Tibial nerve (tissue), 4 donors: ENCODE measurements at places on chromosomes 7 and 10. TPM values are rescaled to one million over a fixed set of nuclear protein-coding genes. Genes with fewer than 3 reads are reported as not detected.

- no peak for DNase-seq
These were observed 319.2 kb downstream of the PARD3 start for GRCh38 chr10:34495938-34496337.

GRCh38 chr10:55287346-55287745 lies 486.3 kb upstream of the PCDH15 start:
- no peak for DNase-seq

VWDE gene
- total RNA-seq, result 1.2 TPM

- no peak for DNase-seq
These were observed 19.0 kb upstream of the PFKP start for GRCh38 chr10:3048119-3049019.

TSPAN15 gene
- total RNA-seq, result 46.9 TPM

DNA sequence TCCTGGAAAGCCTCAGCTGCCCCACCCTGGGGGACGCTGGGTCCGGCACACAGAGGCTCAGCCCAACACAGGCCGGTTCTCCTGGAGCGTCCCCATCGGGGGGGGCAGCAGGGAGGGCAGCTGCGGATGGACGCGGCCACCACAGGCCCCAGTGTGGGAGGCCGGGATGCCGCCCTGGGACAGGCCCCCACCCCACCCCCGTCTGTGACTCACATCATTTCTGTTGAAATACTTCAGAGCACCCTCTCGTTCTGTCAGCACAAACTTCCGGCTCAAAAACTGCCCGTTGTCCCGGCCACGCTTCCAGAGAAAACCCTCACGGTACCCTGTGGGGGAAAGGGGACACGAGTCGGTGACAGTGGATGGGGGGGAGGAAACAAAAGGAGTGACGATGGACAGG lies 28.5 kb downstream of the GET4 start:
- no peak for DNase-seq

DNA sequence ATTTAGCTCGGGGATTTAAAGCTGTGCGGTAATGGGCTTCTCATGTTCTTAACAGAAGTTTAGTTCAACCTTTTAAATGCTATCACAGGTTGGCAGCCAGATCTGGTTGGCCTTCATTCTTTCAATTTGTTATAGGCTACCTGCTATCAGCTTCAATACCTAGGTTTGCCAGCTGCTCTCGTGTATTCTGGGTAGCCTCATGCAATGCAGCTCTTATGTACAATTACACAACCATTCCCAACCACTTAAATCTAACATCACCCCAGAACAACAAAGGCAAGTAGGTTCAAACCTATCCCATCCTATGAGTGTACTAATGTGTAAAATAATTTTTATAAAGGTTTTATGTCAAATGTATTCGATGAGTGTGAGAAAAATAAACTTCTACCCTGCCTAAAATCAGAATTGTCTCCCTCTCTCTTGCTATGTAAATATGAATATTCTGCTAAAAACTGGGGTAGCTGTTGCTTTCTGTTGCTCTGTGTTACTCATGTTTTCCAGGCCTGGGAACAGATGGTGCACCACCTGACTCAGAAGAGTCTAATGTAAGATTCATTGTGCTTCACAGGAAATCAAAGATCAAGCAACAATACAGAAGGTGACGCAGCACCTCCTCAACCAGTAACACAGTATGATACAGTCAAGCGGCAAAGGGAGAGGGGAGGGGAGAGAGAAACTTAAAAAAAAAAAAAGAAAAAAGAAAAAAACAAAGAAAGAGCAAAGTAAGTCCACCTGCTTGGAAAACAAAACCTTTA lies 188.6 kb downstream of the ETV1 start:
- DNase-seq, result no peak

PDGFA gene
- 44.7 TPM for total RNA-seq

DNA sequence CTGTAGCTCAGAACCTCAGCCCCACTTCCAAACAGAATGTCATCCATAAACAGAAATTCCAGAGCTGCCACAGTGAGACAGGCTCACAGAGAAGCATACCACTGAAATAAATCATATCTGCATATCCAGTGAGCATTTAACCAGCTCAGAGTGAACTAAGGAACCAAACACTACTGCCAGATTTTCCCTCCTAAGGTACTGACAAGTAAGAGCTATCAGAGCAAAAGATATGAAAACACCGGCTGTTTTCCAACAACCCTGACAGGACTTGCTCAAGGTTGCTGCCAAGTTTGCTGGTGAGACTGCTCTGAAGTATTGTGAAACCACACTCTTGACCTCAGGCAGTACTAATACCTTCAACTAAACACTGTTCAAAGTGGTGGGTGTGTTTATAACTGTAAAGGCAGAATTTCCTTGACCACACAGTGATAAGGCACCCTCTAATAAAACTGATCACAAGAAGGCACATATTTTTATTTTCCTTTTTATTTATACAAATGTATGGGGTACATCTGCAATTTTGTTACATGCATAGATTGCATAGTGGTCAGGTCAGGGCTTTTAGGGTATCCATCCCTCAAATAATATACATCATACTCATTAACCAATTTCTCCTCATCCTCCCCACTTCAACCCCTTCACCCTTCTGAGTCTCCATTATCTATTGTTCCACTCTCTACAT lies 18.3 kb downstream of the SGMS1 start:
- DNase-seq, result no peak

SRGN gene
- total RNA-seq, result 90.0 TPM

CHRM2 gene
- total RNA-seq, result not detected

GRCh38 chr7:83429493-83429892 lies 219.4 kb downstream of the SEMA3E start:
- no peak for DNase-seq

DNA sequence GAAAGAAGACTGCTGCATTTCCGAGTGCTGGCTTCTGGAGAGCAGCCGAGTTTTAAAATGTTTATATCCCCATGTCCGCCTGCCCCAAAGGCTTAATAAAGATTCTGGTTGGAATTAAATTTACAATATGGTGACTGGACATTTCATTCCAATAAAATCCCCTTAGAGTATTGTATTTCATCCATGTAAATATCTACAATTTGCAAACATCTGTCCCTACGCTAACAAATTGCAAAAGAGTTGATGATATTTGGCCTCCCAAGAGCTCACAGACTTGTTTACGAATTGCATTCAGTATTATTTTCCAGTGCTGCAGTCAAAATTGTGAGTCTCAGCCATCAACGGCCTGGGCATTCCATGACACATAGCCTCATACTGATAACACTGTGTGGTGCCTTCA lies 50.1 kb downstream of the PLEKHS1 start:
- no peak for DNase-seq

BAIAP2L1 gene
- 1.1 TPM for total RNA-seq

GRCh38 chr10:132705173-132705572 lies 80.8 kb downstream of the NKX6-2 start:
- no peak for DNase-seq

GRCh38 chr7:146002431-146003078 lies 114.0 kb upstream of the CNTNAP2 start:
- no peak for DNase-seq

- no peak for DNase-seq
These were observed 1.9 kb downstream of the OGA start for GRCh38 chr10:101816376-101816775.

RASA4 gene
- 45.9 TPM for total RNA-seq

NME8 gene
- not detected for total RNA-seq

ZPBP gene
- total RNA-seq, result not detected
